Omental fat pad (tissue), 4 donors: ENCODE measurements at places on chromosomes 2 and 18.

- DNase-seq: no peak
Measured at GRCh38 chr2:162159446-162159845, 7.4 kb upstream of the GCG start.

DNA sequence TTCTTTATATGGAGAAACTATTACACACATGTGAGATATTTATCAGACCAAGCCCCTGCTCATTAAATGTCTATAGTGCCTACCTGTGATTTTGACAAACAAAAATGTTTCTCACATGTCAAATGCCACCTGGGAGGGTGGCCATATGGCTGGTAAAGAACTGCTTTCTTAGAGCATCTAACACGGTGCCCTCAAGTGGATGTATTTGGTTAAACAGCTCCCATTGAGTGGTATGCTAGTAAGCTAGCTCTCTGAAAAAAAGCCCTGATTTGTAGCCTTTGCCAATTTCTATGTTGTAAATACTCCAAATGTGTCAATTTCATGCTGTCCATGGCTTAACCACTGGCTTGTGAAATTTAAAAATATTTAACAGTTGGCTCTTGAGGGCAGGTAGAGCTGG is 94.6 kb downstream of the PMAIP1 start:
- DNase-seq: no peak

DNA sequence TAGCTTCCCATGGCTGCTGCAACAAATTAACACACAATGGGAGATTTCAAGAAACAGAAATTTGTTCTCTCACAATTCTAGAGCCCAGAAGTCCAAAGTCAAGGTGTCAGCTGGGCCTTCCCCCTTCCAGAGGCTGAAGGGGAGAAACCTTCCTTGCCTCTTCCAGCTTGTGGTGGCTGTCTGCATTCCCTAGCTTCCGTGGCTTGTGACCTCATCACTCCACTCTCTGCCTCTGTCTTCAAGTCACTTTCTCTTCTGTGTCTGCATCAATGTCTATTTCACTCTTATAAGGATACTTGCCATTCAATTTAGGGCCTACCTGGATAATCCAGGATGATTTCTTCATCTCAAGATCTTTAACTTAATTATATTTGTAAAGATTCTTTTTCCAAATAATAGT is 16.8 kb upstream of the SRBD1 start:
- no peak for DNase-seq

- no peak for DNase-seq
Measured at GRCh38 chr18:36531636-36532035, 234.1 kb downstream of the FHOD3 start.

DNA sequence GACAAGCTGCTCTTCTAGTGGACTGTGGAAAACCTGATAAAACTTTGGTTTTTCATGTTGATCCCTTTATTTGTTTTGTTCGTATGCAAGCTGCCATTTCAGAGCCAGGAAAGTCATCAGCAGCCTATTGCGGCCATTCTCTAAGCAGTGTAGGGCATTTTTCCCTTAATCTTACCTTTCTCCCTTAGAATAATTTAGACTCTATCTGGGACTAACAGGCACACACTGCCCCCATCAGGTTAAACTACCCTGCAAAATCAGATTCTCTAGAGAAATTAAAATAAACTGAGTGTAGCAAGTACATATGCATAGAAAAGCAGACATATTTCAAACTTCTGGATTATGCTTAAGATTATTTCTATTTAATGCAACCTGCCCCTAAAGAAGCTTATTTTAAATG is 347.5 kb downstream of the METTL4 start:
- DNase-seq: no peak

DNA sequence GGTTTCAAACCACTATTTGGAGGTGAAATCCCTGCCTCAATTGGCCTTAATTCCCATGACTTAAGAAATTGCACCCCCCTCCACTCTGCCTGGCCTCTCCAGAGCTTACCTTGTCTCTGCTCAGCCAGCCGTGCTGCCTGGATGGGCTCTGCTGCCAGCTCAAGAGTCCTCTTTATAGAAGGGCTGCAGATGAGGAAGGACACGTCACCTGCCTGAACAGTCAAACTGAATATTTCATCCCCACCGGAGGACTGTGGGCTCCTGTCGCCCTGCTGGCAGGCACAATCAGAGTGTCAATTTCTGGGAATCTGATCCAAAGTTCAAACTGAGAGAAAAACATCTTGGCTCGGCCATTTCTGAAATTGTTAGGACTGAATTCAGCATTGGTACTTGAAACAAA is at the start of gene OTOS:
Gene OTOS (minus strand): TSS at position 148 of the 400 bp plus-strand sequence. CDS start 332 bp downstream, outside the sequence.
- no peak for DNase-seq

DNA sequence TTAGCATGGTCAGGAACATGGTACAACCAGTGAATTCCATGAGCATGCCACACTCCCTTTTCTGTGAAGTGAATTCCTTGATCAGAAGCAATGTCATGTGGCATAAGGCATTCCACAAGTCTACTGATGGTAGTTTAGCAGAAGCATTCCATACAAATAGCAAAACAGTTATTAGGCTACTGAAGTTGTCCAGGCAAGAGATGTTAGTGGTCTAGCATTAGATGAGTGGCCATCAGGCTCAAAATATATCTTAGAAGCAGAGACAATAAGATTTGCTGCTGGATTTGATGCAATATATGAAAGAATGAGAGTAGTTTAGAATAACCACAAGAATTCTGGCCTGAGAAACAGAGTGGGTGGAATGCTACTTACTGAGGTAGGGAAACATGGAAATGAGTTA is 355.3 kb upstream of the NRXN1 start:
- no peak for DNase-seq

GRCh38 chr2:184463102-184463865 is 135.0 kb upstream of the ZNF804A start:
- no peak for DNase-seq

- DNase-seq: no peak
Measured at GRCh38 chr2:7813541-7814292, 868.1 kb upstream of the ID2 start.

GRCh38 chr2:201254081-201254730 is 6.1 kb upstream of the CASP8 start:
- DNase-seq: no peak

- no peak for DNase-seq
Measured at GRCh38 chr2:106552921-106553320, 65.8 kb downstream of the CD8B2 start.

DNA sequence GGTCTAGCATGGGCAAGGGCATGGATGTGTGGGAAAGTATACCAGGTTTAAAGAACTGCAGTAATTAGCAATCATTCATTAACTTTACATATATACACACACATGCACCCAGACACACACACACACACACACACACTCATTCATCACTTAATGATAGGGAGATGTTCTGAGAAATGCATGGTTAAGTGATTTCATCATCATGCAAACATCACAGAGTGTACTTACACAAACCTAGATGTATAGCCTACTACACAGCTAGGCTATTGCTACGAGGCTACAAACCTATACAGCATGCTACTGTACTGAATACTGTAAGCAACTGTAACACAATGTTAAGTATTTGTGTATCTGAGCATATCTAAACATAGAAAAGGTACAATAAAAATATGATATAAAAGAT is 83.6 kb downstream of the COLEC12 start:
- no peak for DNase-seq

GRCh38 chr2:101942851-101943250 is 48.9 kb upstream of the IL1R2 start:
- DNase-seq: no peak

- no peak for DNase-seq
Measured at GRCh38 chr18:49456794-49457193, 3.7 kb downstream of the DYM start.

DNA sequence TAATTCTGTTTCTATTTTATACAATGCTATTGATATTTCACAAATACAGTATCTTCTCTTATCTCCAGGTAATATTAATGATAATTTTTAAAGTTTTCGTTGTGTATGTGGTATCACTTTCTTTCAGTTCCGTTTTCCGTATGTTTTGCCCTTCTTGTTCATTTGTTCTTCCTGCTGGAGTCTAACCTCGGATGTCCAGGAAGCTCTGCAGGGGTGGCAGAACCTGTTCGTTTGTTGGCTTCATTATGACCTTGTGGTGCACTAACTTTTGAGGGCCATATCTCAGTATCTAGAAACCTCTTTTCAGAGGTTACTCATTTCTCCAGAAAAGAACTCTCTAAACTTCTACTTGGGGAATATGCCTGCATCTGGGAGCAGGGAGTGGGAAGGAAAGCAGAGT is 134.5 kb downstream of the NBAS start:
- no peak for DNase-seq

DNA sequence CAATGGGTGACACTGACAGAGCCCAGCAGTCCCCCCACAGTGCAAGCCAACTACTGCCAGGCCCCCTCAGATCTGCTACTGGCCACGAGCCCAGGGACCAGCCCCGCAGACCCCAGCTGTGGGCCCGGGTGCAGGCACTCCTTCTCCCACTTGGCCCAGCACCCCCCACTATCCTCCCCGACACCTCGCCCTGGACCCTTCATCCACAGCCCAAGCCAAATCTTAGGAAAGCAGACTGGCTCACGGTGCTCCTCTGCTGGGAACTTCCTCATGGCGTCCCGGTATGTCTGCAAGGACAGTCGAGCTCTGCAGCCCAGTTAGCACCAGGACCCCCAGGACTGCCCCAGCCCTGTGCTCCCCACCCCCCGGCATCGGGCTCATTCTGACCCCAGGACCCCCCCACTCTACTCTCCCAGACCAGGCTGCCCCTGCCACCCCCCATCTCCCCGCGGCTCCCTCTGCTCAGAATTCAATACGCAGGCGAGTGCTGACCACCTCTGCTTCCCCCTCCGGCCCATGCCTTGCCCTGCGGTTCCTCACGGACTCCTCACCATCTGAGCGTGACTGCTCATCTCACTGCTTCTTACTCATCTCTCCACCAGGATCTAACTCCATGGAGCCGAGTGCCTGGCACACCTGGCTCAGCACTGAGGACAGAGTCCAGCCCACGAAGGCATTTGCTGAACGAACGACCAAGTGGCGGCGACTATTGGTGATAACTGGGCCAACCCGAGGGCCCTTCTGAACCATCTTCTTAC is 85.7 kb downstream of the PXDN start:
- no peak for DNase-seq

DNA sequence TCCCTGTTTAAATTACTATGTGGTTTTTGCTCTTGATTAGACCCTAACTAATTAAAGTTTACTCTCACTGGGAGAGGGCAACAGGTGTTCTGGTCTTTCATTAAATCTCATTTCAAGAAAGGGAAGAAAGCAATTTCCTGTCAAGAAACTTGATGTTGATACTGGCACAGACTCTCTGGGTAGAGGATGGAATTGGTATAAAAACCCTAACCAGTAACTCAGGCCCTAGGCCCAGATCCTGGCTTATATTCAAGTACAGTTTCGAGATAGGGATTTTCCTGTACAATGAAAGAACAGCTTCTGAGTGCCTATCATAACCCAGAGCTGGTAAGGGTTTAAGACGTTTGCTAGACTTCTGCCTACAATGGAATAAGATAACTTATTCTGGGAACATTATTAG is 61.6 kb upstream of the ACYP2 start:
- DNase-seq: no peak

GRCh38 chr2:203396667-203397066 is 68.5 kb downstream of the ABI2 start:
- DNase-seq: no peak

GRCh38 chr2:215003001-215003400 is 135.4 kb downstream of the ABCA12 start:
- DNase-seq: no peak
